ENCODE measurements at places on chromosomes 11 and 22. TPM values are rescaled to one million over a fixed set of nuclear protein-coding genes. Genes with fewer than 3 reads are reported as not detected.

- H3K36me3 ChIP-seq, result peaks cover 26% of the 10 kb centered on the region
- H3K27me3 ChIP-seq, result no peaks in the 10 kb centered on the region
- no peak for DNase-seq
- peaks cover 12% of the 10 kb centered on the region for H3K4me1 ChIP-seq
- H3K4me3 ChIP-seq, result no peak overlapping the region
These were observed 62.2 kb downstream of the RSF1 start for GRCh38 chr11:77758331-77758730.

GRCh38 chr11:9017773-9018172 is 14.0 kb upstream of the NRIP3 start:
- H3K27ac ChIP-seq, result no peak overlapping the region
- H3K27me3 ChIP-seq, result peaks cover 25% of the 10 kb centered on the region
- no peak for DNase-seq
- no peaks in the 10 kb centered on the region for H3K36me3 ChIP-seq

- peak; percentile 83 for DNase-seq
- H3K27ac ChIP-seq, result no peak overlapping the region
- no peaks in the 10 kb centered on the region for H3K36me3 ChIP-seq
- H3K27me3 ChIP-seq, result no peaks in the 10 kb centered on the region
These were observed 26.1 kb upstream of the CELSR1 start for GRCh38 chr22:46563381-46564083.

DNA sequence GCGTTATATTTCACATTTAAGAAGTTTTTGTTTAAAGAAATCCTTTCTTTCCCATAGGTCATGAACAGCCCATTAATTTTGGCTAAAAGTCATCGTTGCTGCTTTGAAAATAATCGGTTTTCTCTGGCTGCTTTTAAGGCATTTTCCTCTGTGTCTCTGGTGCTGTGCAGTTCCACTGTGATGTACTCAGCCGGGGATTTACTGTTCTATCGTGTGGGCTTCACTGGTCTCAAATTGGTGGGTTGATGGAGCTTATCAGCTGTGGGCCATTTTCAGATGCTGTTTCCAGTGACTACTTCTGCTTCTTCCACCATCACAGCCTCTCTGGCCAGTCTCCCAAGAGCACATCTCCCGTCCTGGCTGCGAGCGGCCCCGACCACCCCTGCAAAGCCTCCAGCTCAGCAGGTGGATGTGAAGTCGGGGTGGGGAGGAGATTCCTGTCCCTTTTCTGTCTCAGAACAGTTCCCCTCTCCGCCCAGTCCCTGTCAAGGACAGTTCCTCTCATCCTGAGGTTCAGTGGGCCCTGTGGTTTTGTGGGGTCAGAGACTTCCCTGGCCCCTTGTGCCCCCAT is 20.3 kb downstream of the IFITM10 start:
- no peak overlapping the region for H3K27ac ChIP-seq
- no peak for DNase-seq
- H3K4me3 ChIP-seq, result no peak overlapping the region
- no peaks in the 10 kb centered on the region for H3K36me3 ChIP-seq

- no peak for DNase-seq
- H3K27ac ChIP-seq, result no peak overlapping the region
- peaks cover 33% of the 10 kb centered on the region for H3K4me1 ChIP-seq
- H3K4me3 ChIP-seq, result no peak overlapping the region
These were observed 406.8 kb downstream of the ETS1 start for GRCh38 chr11:128180441-128181087.

- H3K4me3 ChIP-seq, result no peak overlapping the region
- H3K27me3 ChIP-seq, result peaks cover 25% of the 10 kb centered on the region
- H3K36me3 ChIP-seq, result peaks cover 4% of the 10 kb centered on the region
- no peak for DNase-seq
These were observed 30.7 kb downstream of the LINC01488 start for GRCh38 chr11:69512136-69512535.

GRCh38 chr11:103946793-103947545 is 89.5 kb upstream of the DDI1 start:
- no peak for DNase-seq
- H3K27me3 ChIP-seq, result no peaks in the 10 kb centered on the region
- H3K36me3 ChIP-seq, result no peaks in the 10 kb centered on the region
- H3K4me3 ChIP-seq, result no peak overlapping the region
- H3K4me1 ChIP-seq, result no peaks in the 10 kb centered on the region
- H3K27ac ChIP-seq, result no peak overlapping the region

DNA sequence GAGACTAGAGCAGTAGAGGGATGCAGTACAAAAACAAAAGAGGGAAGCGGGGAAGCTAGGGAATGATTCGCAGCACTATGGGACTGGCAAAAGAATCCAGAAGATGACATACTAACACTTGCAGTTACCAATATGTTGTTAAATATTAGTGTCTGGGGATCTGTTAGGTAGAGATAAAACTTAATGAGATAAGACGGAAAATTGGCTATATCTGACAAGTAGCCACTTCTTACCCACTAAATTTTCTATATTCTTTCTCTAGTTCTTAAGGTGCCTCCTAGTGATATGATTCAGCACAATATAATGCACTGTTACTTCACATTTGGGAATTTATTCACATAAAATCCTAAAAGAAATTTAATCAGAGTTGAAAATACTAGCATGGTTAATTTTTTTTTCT is 30.8 kb downstream of the CCDC90B start:
- H3K27me3 ChIP-seq, result no peaks in the 10 kb centered on the region
- no peak overlapping the region for H3K4me3 ChIP-seq
- no peak for DNase-seq
- no peaks in the 10 kb centered on the region for H3K36me3 ChIP-seq

DNA sequence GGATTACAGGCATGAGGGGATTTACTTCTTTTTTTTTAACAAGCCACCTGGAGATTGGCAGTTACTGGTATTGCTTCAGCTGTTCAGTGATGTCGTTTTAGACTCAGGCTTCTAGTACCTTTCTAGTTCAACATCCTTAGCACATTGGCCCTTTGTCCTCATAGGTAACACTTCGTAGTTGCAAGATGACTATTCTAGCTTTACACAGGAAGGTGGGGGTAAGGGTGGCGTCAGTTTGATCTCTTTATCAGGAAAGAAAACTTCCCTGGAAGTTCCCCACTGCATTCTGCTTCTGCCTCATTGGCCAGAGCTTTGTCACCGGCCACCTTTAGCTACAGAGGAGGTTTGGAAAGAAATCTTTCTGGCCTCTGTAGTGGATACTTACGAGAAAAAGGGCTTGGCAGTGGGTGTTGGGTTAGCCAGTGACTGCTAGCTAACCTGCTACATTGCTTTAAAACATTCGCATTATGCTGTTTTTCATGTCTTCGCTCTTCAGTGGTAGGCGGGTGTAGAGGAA is 40.7 kb downstream of the SFI1 start:
- H3K4me1 ChIP-seq, result peaks cover 86% of the 10 kb centered on the region
- H3K27me3 ChIP-seq, result no peaks in the 10 kb centered on the region
- DNase-seq, result peak; percentile 73
- H3K27ac ChIP-seq, result peak overlapping the region; percentile 99
- H3K4me3 ChIP-seq, result peak overlapping the region; percentile 66

DNA sequence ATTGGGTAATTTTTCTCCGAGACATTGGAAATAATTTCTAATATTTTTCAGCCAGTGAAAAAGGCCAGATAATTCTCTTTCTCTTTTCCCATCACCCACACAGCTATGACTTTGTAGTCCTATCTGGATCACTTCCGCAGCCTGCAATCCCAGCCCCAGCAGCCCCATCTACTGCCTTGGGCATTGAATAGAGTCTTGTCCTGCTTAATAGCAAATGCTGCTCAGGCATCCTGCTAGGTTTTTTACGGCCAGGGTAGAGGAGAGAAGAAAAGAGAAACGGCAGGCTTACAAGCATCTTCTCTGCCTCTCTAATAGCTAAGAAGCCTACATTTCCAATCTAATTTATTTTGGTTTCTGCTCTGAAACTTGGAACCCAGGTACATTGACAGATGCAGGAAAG is 154.3 kb upstream of the B3GAT1 start:
- no peak overlapping the region for H3K27ac ChIP-seq
- no peaks in the 10 kb centered on the region for H3K4me1 ChIP-seq
- no peak overlapping the region for H3K4me3 ChIP-seq

DNA sequence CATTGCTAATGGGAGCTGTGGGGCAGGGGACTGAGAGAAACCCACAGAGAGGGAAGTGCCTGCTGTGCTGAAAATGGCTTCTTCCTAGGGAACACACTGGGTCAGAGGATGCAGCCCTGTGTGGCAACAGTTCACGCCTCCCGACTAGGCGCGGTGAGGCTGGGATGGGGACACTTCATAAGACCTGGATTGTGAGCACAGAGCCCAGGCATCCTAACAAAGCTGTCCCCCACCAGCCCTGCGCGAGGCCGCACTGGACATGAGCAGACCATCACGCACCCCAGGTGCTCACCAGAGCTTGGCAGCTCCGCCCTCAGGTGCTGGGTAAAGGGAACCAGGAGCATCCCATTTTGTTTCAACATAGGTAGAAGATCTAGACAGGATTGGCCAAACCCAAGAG is 1.8 kb upstream of the KRTAP5-4 start:
- no peak overlapping the region for H3K4me3 ChIP-seq
- no peaks in the 10 kb centered on the region for H3K36me3 ChIP-seq
- no peak overlapping the region for H3K27ac ChIP-seq
- DNase-seq, result no peak

- peaks cover 54% of the 10 kb centered on the region for H3K4me1 ChIP-seq
- no peak overlapping the region for H3K4me3 ChIP-seq
- no peaks in the 10 kb centered on the region for H3K27me3 ChIP-seq
These were observed 7.7 kb downstream of the ARAP1 start for GRCh38 chr11:72744474-72744873.

- DNase-seq, result peak; percentile 49
- peak overlapping the region; percentile 85 for H3K27ac ChIP-seq
- peaks cover 50% of the 10 kb centered on the region for H3K4me1 ChIP-seq
- H3K36me3 ChIP-seq, result peaks cover 13% of the 10 kb centered on the region
- H3K27me3 ChIP-seq, result no peaks in the 10 kb centered on the region
- H3K4me3 ChIP-seq, result peak overlapping the region; percentile 84
These were observed 29.7 kb upstream of the SORL1-AS1 start for GRCh38 chr11:121482231-121483129.

- H3K27me3 ChIP-seq, result no peaks in the 10 kb centered on the region
- no peak overlapping the region for H3K27ac ChIP-seq
- no peaks in the 10 kb centered on the region for H3K36me3 ChIP-seq
These were observed 15.9 kb downstream of the TRIM29 start for GRCh38 chr11:120121914-120122473.

- H3K4me1 ChIP-seq, result peaks cover 9% of the 10 kb centered on the region
- peaks cover 16% of the 10 kb centered on the region for H3K27me3 ChIP-seq
- H3K4me3 ChIP-seq, result no peak overlapping the region
- H3K27ac ChIP-seq, result no peak overlapping the region
- DNase-seq, result no peak
These were observed 108.9 kb downstream of the KIRREL3 start for GRCh38 chr11:126891556-126892217.

GRCh38 chr11:8746331-8746974 is 63.9 kb downstream of the RPL27A start:
- no peak overlapping the region for H3K27ac ChIP-seq
- peaks cover 15% of the 10 kb centered on the region for H3K4me1 ChIP-seq
- H3K4me3 ChIP-seq, result no peak overlapping the region

DNA sequence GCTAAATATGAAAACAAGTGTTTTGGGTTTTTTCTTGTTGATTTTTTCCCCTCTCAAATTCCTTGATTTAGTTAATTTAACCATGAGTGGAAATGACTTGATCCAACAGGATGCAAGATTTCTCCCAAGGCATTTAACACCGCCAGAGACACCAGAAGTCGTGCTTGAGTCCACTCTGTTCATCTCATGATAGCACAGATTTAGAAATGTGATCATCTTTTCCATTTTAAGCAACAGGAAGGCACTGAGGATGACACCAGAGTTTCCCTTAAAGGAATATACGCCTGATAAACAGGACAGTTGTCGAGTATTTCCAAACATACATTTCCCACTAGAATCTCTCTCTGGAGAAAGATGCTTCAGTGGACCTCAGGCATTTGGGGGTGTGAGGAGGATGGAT is 318.7 kb downstream of the CADM1 start:
- peaks cover 6% of the 10 kb centered on the region for H3K27me3 ChIP-seq
- no peaks in the 10 kb centered on the region for H3K36me3 ChIP-seq
- no peak overlapping the region for H3K4me3 ChIP-seq

- H3K27me3 ChIP-seq, result no peaks in the 10 kb centered on the region
- H3K4me1 ChIP-seq, result no peaks in the 10 kb centered on the region
- H3K27ac ChIP-seq, result no peak overlapping the region
- H3K4me3 ChIP-seq, result no peak overlapping the region
- H3K36me3 ChIP-seq, result no peaks in the 10 kb centered on the region
These were observed 497.1 kb downstream of the BRD1 start for GRCh38 chr22:49330421-49331222.

DNA sequence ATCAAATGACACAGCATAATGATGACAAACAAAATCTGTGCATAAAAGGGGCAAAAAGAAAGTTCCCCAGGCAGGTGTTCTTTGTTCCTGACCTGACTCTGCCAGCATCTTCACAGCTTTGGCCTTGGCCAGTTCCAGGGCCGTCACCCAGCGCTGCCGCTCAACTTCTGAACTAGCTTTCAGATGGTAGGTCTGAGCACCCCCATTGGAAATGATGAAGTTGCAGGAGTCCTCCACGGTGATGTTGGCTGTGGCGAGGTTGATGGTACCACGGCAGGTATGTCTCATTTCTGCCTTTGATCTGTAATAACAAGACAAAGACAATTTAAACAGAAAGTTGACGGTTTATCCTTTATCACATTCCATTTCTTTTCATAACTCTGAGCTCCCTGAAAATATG is 5.3 kb downstream of the OSBP start:
- peak overlapping the region; percentile 42 for H3K27ac ChIP-seq
- H3K27me3 ChIP-seq, result no peaks in the 10 kb centered on the region
- DNase-seq, result peak; percentile 37

DNA sequence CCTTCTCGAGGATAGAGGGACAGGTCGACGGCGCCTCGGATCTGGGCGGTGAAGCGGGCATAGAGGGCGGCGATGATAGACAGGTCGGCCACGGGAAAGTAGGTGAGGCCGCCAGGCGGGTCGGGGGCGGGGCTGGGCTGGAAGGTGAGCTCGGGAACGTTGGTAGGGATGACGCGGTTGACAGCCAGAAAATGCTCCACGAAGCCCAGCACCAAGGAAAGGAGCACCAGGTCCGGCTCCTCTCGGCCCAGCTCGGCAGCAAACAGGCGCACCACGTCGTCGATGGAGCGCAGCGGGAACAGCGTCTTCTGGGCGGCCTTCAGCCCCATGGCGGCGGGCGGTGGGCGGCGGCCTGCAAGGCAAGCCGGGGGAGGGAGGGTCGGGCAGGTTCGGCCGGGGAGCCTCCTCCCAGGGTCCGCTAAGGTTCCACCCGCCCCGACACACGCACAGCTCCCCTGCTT is 540 bp downstream of the MEN1 start:
- DNase-seq, result peak; percentile 23
- H3K4me1 ChIP-seq, result peaks cover 17% of the 10 kb centered on the region
- peak overlapping the region; percentile 86 for H3K27ac ChIP-seq
- H3K4me3 ChIP-seq, result peak overlapping the region; percentile 98
- no peaks in the 10 kb centered on the region for H3K27me3 ChIP-seq

SLC17A6 gene
- not detected for total RNA-seq

CD6 gene
- 313 TPM for total RNA-seq

KRTAP5-7 gene
- not detected for total RNA-seq

C11orf42 gene
- total RNA-seq, result not detected

LMNTD2 gene
- 3.1 TPM for total RNA-seq

AGBL2 gene
- total RNA-seq, result 8.3 TPM

MS4A6E gene
- not detected for total RNA-seq
